ENCODE measurements at places on chromosomes 1 and 21.

- DNase-seq, result no peak
- H3K36me3 ChIP-seq, result no peaks in the 10 kb centered on the region
- peaks cover 13% of the 10 kb centered on the region for H3K27me3 ChIP-seq
- H3K4me1 ChIP-seq, result no peaks in the 10 kb centered on the region
- H3K4me3 ChIP-seq, result no peak overlapping the region
Observed at GRCh38 chr1:76921590-76921989, 54.3 kb downstream of the ST6GALNAC5 start.

DNA sequence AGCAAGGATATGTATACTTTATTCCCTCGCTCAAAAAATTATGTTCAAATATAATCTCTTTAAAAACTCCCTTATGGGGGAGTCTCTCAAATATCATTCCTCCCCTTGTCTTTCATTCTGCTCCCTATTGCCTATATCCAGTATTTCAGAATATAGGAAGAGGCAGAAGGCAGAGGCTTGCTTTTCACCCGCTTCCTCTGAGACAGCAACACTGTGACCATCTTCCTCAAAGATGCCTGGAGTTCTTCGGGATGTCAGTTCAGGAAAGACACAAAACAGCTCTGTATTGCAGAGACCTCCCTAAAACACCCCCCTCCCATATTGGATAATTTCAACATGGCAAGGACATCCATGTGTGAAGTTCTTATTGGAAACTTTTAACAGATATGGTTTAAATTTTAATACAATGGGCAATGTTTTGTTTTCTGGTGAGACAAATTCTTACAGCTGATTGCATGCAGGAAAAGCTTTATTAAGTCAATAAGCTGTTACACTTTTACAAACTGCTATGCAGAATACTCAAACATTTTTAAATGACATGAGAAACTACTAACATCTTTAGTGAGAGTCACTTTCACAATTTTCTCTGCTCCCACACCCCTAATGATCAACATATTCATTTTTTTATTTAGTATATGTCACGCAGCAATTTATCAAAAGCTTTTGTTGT lies 4.8 kb downstream of the DIRAS3 start:
- H3K4me3 ChIP-seq, result no peak overlapping the region
- peaks cover 15% of the 10 kb centered on the region for H3K27me3 ChIP-seq
- H3K27ac ChIP-seq, result no peak overlapping the region
- no peaks in the 10 kb centered on the region for H3K4me1 ChIP-seq
- DNase-seq, result no peak
- no peaks in the 10 kb centered on the region for H3K36me3 ChIP-seq

GRCh38 chr1:148372731-148373130 lies 110.4 kb downstream of the PPIAL4G start:
- peaks cover 1% of the 10 kb centered on the region for H3K36me3 ChIP-seq
- peaks cover 45% of the 10 kb centered on the region for H3K4me1 ChIP-seq
- H3K27me3 ChIP-seq, result no peaks in the 10 kb centered on the region
- DNase-seq, result peak; percentile 75
- H3K4me3 ChIP-seq, result peak overlapping the region; percentile 67

GRCh38 chr1:47569681-47570470 lies 132.0 kb downstream of the FOXD2 start:
- no peak for DNase-seq
- H3K4me1 ChIP-seq, result peaks cover 5% of the 10 kb centered on the region
- H3K36me3 ChIP-seq, result no peaks in the 10 kb centered on the region
- no peak overlapping the region for H3K4me3 ChIP-seq

DNA sequence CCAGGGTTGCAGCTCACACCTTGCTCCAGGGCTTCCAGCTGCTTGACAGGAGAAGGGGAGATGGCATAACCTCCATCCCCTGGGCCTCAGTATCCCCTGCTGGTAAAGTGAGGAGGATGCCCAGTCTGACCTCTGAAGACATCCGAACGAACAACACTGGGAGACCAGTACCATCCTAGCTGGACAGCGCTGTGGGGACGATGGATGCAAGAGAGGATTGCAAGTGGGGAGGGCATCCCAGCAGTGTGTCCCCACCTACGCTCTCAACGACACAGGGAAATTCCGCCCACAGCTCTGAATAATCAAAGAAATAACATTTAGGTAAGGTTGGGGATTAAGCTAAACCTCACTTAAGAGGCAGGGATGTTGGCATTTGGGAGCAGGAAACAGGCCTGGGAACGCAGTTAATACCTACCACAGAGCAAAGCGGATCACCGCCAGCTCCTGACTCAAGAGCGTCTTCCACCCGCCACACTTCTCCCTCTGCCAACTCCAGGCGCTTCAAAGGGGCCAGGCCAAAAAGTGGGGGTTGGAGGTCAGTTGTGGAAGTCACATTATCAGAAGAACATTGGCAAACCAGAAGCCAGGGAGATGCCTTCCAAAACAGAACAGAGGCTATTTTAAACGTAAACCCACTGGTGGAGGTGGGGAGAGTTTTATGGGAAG lies 47.6 kb downstream of the SSBP3 start:
- DNase-seq, result no peak
- no peak overlapping the region for H3K4me3 ChIP-seq
- no peaks in the 10 kb centered on the region for H3K27me3 ChIP-seq
- no peak overlapping the region for H3K27ac ChIP-seq

DNA sequence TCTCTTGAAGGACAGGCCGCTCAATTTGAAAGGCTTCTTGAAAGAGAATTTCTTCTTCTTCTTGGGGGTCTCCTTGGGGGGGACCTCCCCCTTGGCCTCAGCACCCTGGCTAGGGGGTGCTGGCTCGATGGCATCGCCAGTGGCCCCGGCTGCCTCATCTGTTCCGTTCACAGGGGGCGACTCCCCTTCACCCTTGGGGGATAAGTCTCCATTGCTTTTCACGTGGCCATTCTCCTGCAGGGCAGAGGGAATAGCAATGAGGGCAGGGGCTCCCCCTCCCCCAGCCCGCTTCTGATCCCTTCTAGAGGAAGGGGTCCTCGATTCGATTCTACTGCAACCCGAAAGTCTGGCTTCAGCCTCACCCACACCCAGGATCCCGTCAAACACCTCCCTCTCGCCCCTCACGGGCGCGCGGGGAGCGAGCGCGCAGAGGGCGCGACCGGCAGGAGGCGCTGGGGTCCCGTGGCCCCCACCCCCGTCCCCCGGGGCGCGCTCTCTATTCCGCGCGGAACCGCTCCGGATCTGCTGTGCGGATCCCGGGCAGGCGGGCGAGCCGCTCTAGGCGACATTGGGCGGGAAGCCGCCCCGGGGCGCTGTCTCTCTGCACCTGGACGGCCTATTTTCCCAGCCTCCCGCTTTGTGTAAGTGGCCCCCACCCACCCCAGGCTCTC lies 1.0 kb downstream of the MARCKSL1 start:
- DNase-seq, result peak; percentile 56
- H3K36me3 ChIP-seq, result peaks cover 38% of the 10 kb centered on the region
- peak overlapping the region; percentile 82 for H3K4me3 ChIP-seq

- no peak for DNase-seq
- H3K27me3 ChIP-seq, result no peaks in the 10 kb centered on the region
- H3K4me3 ChIP-seq, result no peak overlapping the region
Observed at GRCh38 chr1:53132176-53132575, 10.3 kb downstream of the SLC1A7 start.

- H3K4me1 ChIP-seq, result peaks cover 32% of the 10 kb centered on the region
- H3K4me3 ChIP-seq, result no peak overlapping the region
- H3K27ac ChIP-seq, result peak overlapping the region; percentile 57
- no peaks in the 10 kb centered on the region for H3K27me3 ChIP-seq
- no peak for DNase-seq
Observed at GRCh38 chr1:153563483-153563901, 2.2 kb downstream of the S100A2 start.

DNA sequence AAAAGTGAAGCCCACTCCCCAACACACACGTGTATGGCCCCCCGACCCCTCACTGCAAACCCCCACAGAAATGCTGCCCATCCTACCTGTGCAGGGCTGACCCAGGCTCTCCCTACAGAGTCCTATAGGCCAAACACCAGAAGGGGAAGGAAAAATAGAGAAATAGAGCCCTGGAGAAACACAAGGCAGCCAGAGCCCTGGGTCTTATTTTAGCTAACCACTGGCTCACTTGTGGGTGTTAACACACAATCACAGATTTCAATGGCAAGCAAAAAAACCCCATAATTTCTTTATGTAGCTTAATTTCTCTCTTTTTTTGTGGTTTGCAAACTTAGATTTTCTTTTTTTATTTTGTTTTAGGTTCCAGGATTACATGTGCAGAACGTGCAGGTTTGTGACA lies 989 bp upstream of the PIGR start:
- H3K27ac ChIP-seq, result no peak overlapping the region
- H3K4me1 ChIP-seq, result no peaks in the 10 kb centered on the region
- no peak for DNase-seq
- H3K36me3 ChIP-seq, result no peaks in the 10 kb centered on the region
- peaks cover 11% of the 10 kb centered on the region for H3K27me3 ChIP-seq

DNA sequence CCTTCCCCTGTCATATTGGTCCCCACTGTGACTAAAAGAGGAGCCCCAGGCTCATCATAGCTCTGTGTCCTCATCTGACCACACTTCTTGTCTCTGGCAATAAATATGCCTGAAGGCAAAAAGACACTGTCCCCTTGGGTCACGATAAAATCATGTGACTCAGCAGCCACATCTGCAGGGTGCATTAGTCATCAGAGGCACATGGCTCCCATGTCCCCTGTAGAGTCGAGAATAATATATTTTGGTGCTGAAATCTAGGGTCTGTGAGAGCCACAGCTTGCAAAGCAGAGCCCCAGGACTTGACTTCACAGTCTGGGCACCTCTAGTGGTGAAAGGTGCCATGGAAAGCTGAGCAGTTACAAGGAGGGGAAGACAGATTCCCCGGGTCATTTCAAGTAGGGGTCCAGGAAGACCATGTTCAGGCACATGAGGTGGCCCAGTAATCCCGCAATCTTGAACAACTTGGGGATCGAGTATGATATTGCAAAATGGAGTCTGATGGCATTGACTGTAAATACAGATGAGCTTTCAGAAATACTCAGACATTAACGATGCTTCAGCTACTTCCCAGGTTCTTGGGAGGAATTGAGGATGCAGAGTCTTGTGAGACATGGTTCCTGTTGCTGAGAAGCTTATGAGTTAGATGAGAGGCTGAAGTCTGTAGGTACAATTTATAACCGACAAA lies 68.6 kb downstream of the SLC35F3 start:
- DNase-seq, result no peak
- no peaks in the 10 kb centered on the region for H3K4me1 ChIP-seq
- H3K27ac ChIP-seq, result no peak overlapping the region
- H3K36me3 ChIP-seq, result no peaks in the 10 kb centered on the region
- no peak overlapping the region for H3K4me3 ChIP-seq
- H3K27me3 ChIP-seq, result peaks cover 1% of the 10 kb centered on the region

DNA sequence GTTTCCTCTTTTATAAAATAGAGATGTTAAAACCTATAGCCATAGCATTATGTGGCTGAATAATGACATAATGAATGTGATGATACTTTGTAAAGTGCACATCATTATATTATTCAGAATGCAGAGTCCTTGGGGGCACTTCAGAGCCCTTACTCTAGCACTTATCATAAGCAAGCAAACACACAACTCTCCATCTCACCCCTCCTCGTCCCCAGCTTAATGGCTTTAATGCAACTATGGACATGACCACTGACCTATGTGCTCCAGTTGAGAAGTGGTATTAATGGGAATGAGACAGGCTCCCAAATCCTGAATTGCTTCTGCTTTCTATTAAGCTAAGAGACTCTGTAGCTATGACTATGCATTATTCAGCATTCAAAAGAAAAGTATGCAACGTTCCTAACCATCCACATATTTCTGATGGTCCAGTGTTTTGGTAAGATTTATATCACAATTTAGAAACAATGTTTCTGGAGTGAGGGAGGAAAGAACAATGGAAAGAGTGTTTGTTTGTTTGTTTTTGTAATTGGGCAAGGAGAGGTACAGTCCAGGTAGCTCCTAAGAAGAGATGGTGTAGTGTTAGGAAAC lies 194.0 kb upstream of the PLXNA2 start:
- DNase-seq, result no peak
- no peaks in the 10 kb centered on the region for H3K27me3 ChIP-seq
- H3K4me1 ChIP-seq, result no peaks in the 10 kb centered on the region

GRCh38 chr1:15848143-15848928 lies 829 bp downstream of the SPEN start:
- peak; percentile 58 for DNase-seq
- peaks cover 52% of the 10 kb centered on the region for H3K4me1 ChIP-seq

GRCh38 chr21:45322960-45323461 lies 35.3 kb upstream of the POFUT2 start:
- peaks cover 12% of the 10 kb centered on the region for H3K4me1 ChIP-seq
- no peaks in the 10 kb centered on the region for H3K27me3 ChIP-seq
- H3K4me3 ChIP-seq, result no peak overlapping the region
- H3K27ac ChIP-seq, result no peak overlapping the region
- DNase-seq, result no peak
- no peaks in the 10 kb centered on the region for H3K36me3 ChIP-seq

DNA sequence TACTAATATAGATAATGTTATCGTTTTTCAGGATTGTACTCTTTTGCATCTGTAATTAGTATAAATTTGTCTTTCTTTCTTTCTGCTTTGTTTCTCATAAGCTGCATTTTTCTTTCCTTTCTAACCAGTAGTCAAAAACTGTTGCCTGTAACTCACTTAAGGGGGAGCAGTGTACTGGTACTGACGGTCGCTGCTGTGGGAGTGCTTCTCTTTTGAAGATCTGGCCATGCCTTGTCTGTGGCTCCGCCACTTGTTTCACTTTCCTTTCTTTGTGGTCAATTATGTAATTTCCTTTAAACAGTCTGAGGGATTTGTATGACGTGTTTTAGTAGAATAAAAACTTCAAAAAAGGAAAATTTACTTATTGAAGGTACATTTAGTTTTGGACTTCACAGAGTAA lies 37.0 kb downstream of the MIA3 start:
- H3K36me3 ChIP-seq, result peaks cover 90% of the 10 kb centered on the region
- H3K4me3 ChIP-seq, result peak overlapping the region; percentile 46

GRCh38 chr1:118963456-118964430 lies 24.4 kb downstream of the TBX15 start:
- no peak for DNase-seq
- no peaks in the 10 kb centered on the region for H3K27me3 ChIP-seq
- H3K4me1 ChIP-seq, result no peaks in the 10 kb centered on the region
- H3K36me3 ChIP-seq, result no peaks in the 10 kb centered on the region
- H3K4me3 ChIP-seq, result no peak overlapping the region
- H3K27ac ChIP-seq, result no peak overlapping the region

DNA sequence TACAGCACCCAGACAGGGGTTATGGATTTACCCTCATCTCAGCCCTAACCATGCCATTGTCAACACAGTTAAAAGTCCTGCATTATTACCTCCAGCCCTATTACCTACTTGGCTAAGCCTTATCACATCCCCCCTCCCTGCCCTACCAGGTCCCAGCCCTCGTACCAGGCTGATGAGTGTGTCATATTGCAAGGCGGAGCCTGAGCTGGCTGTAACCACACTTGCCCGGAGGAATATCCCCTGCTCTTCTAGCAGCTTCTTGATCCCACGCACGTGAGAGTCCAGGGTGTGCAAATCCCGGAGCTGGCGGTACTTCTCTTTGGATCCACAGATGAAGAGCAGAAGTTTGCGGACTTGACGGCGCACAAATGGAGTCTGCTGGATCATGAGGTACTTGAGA lies 87.4 kb downstream of the UBR4 start:
- peaks cover 88% of the 10 kb centered on the region for H3K36me3 ChIP-seq
- H3K4me1 ChIP-seq, result peaks cover 49% of the 10 kb centered on the region

GRCh38 chr1:908661-909060 lies 15.1 kb upstream of the SAMD11 start:
- no peak overlapping the region for H3K27ac ChIP-seq
- peaks cover 52% of the 10 kb centered on the region for H3K27me3 ChIP-seq
- peaks cover 15% of the 10 kb centered on the region for H3K4me1 ChIP-seq
- DNase-seq, result no peak
- H3K36me3 ChIP-seq, result no peaks in the 10 kb centered on the region
- H3K4me3 ChIP-seq, result no peak overlapping the region

GRCh38 chr1:164644774-164645644 lies 86.0 kb downstream of the PBX1 start:
- no peaks in the 10 kb centered on the region for H3K36me3 ChIP-seq
- DNase-seq, result no peak
- no peak overlapping the region for H3K27ac ChIP-seq
- H3K27me3 ChIP-seq, result no peaks in the 10 kb centered on the region
- no peaks in the 10 kb centered on the region for H3K4me1 ChIP-seq
- no peak overlapping the region for H3K4me3 ChIP-seq

Data from activated CD4-positive, alpha-beta T cell treated with anti-CD3 and anti-CD28 coated beads, Interleukin-2, amount 10 ng/mL, durations not matched to agents 7 days and 5 days (primary cell).